H1 (cell line): ENCODE measurements at places on chromosomes 7 and 10. TPM values are rescaled to one million over a fixed set of nuclear protein-coding genes. Genes with fewer than 3 reads are reported as not detected.

GRCh38 chr7:151740081-151740851 is 136.6 kb downstream of the PRKAG2 start:
- no peak for DNase-seq

DNA sequence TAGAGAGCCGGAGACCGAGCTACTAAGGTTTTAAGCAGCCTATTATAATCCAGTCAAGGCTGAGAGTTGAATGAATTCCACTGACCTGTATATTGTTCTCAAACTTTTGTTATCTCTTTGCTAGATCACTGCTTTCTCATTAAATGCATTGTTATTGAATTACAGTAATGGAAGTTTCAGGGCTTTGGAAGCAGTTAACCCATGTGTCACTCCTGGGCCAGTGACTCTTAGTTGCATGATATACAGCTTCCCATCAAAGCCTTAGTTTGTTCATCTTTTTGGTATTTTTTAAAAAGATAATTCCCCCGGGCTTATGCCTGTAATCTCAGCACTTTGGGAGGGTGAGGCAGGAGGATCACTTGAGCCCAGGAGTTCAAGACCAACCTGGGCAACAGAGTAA is 55.4 kb upstream of the KIAA1217 start:
- DNase-seq = no peak

DNA sequence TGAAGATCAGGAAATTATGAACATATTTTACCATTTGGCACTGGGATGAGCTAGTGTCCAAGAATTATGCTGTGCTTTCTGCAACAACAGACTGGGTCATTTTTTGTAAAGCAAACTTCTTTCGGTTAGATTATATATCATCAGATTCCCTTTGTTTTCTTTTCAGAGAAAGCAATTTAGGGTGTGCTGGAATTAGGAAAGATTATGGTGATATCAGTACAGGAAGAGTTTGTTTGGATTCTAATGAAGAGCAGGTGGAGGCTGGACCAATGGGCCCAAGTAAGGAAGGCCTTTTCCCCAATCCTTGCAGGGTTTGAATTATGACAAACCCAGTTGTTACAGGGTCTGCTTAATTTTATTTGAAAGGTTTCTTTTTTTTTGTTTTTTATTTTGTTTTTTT is 1092.8 kb downstream of the KCNMA1 start:
- no peak for DNase-seq

DNA sequence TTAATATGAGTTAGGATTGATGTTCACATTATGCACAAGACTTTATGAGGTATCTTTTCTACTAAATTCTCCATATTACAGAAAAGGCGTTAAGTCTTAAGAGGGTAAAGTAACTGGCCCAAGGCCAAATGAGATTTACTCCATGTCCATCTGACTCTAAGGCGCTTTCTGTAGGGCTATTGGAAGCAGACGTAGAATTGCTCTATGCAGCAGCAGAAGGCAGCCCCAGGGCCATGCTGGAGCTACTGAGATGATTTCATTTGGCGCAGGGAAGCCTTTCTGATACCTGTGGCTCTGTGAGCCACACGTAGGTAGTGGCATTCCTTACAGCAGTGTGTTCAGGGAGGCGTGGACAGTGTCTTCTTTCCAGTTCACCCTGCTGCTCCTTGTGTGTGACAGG is 133.1 kb downstream of the SH2D4B start:
- DNase-seq = no peak

GRCh38 chr7:50660040-50660829 is 95.0 kb upstream of the DDC start:
- no peak for DNase-seq

DNA sequence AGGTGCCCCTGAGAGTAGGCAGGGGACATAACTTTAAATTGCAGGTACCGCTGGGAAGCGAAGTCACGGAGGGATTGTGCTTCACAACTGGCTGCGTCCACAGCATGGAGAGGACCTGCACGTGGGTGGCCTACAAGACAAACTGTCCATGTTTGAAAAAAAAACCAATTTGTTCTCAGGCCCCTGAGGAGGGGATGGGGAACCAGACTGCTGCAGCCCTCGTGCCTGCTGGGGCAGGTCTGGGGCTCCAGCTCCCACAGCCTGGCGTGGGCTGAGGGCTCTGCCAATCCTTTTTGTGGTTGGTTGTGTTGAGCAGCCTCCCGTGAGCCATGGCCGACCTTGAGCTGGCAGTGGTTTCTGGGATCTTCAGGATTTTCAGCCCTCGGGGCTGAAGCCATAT is 9.7 kb downstream of the SFRP5 start:
- no peak for DNase-seq

DOCK1 gene
- 53.0 and 54.4 TPM in 2 replicates for total RNA-seq

NPFFR1 gene
- 0.06 TPM in 1 of 2 replicates, not detected in the other for total RNA-seq

DNA sequence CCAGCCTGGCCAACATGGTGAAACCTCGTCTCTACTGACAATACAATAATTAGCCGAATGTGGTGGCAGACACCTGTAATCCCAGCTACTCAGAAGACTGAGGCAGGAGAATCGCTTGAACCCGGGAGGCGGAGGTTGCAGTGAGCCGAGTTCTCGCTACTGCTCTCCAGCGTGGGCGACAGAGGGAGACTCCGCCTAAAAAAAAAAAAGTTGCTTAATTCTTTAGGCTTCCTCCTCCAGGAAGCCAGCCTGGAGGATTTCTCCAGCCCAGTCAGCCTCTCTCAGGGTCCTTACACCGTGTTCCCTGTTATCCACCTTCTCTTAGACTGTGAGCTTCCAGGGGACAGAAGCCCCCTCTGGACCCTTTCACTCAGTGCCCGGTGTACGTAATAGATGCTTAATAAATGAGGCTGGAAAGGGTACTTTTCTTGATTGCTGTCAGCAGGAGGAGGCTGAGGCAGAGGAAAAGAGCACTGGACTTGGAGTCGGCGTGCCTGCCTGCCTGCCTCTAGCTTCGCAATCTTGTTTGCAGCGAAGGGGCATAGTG is 16.4 kb upstream of the NODAL start:
- DNase-seq = no peak

GRCh38 chr7:90982228-90982627 is 282.0 kb upstream of the FZD1 start:
- no peak for DNase-seq

SPDYE11 gene
- total RNA-seq = not detected in 2 replicates

ADARB2 gene
- 2.7 and 2.8 TPM in 2 replicates for total RNA-seq
